SJCRH30 (cell line): ENCODE measurements at places on chromosomes 12 and 14.

GRCh38 chr14:71478542-71478941 is 453.7 kb upstream of the RGS6 start:
- peaks cover 15% of the 10 kb centered on the region for H3K4me1 ChIP-seq
- H3K36me3 ChIP-seq = no peaks in the 10 kb centered on the region
- no peaks in the 10 kb centered on the region for H3K27me3 ChIP-seq
- DNase-seq = no peak
- H3K4me3 ChIP-seq = no peak overlapping the region

- no peak for DNase-seq
- no peak overlapping the region for H3K4me3 ChIP-seq
These were observed 216.6 kb upstream of the FKBP4 start for GRCh38 chr12:2578211-2578610.

DNA sequence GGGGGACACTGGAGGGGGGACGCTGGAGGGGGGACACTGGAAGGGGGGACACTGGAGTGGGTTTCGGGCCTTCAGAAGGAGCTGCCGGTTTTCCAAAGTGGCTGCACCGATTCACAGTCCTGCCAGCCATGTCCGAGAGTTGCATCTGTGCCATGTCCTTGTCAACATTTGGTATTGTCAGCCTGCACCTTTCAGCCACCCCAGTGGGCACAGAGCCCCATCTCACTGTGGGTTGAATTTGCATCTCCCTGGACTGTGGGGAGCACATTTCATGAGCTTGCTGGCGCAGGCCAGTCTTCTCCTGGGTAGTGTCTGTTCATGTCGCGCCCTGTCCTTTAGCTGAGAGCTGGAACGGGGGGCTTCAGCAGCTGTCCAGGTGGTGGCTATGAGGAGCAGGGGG is 72.7 kb downstream of the GALNT9 start:
- H3K4me1 ChIP-seq = 0 out of 2 replicates have a peak, but pooled peaks cover 2% of the 10 kb centered on the region
- H3K36me3 ChIP-seq = no peaks in the 10 kb centered on the region
- no peak overlapping the region for H3K27ac ChIP-seq

DNA sequence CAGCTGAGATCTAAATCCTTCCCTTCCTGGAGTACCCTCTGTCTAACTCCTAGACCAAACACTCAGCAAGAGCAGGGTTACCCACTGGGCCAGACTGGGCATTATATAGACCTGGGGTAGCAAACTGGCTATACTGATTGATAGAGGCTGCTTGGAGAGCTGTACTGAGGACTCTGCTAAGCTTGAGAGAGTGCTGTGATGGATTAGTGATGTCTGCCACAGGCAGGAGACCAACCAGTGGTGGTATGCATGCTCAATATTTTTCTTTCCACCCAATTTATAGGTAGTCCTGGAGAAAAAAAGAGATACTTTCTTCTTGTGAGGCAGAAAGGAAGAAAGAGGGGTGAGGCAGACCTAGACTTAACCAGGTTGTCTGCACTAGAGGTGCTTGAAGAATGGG is 33.3 kb downstream of the DTX1 start:
- no peak for DNase-seq
- H3K36me3 ChIP-seq = no peaks in the 10 kb centered on the region
- H3K4me3 ChIP-seq = no peak overlapping the region

- DNase-seq = no peak
- H3K27me3 ChIP-seq = no peaks in the 10 kb centered on the region
- H3K27ac ChIP-seq = no peak overlapping the region
- H3K4me3 ChIP-seq = no peak overlapping the region
- H3K36me3 ChIP-seq = peaks cover 34% of the 10 kb centered on the region
These were observed 50.6 kb downstream of the WDHD1 start for GRCh38 chr14:54976316-54976715.
